Fibroblast of pulmonary artery (primary cell): ENCODE measurements at places on chromosomes 12 and 14.

DNA sequence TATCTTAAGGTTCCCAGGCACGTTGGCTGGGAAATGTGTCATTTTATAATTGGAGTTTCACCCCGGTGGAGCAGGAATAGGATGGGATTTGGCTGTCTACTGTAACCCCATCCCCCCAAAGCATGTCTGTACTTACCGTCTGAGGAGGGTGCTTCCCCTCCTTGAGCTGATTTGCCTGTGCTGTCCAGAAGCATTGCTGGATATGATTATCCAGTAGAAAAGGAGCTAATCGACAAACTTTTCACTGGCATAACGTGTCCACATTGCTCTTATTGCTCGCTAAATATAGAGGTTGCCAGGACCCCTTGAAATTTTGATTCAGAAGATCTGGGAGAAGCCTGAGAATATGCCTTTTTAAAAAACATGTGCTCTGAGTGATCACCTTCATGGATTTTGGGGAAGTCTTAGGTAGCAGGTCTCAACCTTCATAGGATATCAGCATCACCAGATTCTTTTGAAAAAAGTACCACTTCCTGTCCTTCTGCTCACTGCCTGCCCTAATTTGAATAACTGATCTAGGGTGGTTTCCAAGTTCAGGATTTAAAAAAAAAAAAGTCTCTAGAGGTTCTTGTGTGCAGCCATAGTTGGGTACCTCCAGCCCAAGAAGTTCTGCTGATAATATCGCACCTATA lies 80.4 kb upstream of the KCNA1 start:
- DNase-seq = no peak

- DNase-seq = peak; percentile 59
Observed at GRCh38 chr14:32808644-32809043, 130.0 kb upstream of the NPAS3 start.

DNA sequence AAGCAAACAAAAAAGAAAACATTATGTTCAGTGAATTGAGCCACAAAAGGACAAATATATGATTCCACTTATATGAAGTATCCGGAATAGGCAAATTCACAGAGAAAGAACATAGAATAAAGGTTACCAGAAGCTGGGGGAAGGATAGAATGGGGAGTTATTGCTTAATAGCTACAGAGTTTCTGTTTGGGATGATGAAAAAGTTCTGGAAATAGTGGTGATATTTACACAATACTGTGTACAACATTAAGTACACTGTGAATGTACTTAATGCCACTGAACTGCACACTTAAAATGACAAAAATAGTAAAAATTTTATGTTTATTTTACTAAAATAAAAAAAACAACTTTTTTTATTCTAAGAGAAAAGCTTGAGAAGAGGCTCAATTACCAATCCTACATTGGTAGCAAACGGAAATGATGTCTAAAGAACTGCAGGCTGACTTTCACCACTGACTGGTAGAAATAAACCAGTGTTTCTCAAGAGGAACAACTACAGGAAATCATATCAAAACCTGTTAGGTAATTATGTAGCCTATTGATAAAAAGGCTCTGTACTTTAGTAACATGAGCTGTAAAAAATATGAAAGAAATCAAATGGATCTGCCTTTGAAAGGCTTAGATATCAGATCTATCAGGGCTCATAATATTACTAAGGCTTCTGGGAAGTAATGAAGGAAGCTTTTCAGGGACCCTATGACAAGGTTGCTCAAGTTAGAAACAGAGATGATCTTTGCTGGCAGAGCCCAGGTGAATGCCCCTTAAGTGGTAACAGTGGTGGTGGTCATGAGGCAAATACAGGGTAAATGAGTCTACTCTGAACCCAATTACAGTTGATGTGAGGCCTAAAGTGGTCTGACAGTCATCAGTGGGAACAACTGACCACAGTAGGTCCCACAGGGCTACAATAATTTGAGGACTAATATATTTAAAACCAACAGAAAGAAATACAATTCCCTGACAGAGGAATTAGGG lies 41.3 kb downstream of the BAZ1A start:
- DNase-seq = peak; percentile 41

DNA sequence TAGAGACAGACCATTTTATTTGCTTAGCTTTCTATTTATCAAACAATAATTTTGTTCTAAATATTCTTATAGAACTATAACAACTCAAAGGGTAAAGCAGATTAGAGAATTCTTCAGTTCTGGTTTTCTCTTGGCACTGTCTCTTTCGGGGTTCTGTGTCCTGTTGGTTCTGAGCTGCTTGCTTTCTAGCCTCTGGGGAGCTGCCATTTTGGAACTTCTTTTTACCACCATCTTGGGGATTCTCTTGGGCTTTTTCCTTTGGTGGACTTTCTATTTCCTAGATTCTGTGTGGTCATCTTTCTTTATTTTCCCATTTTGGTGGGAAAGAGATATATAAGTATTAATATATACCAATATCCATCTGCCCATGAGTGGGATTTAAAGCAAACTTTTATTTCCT lies 467.7 kb downstream of the PCNX1 start:
- no peak for DNase-seq

GRCh38 chr14:74661726-74662450 lies 49.9 kb upstream of the LTBP2 start:
- DNase-seq = no peak

DNA sequence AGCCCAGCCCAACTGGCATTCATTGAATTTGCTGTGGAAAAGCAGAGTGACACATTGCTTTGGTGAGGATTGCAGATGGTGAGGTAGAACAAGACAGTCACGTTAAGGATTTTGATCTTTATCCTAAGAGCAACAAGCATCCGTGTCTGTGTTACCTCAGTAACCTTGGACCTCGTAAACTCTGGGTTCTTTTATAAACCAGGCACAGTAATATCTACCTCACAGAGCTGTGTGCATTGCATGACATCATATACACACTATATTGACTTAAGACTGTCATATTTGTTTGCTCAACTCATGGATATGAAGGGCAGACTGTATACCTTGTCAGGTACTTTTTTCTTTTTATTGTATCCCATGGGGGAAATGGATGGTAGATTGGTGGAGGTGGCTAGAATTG lies 156.2 kb downstream of the ETV6 start:
- DNase-seq = no peak

- no peak for DNase-seq
Observed at GRCh38 chr12:106035421-106035820, 103.3 kb downstream of the NUAK1 start.

DNA sequence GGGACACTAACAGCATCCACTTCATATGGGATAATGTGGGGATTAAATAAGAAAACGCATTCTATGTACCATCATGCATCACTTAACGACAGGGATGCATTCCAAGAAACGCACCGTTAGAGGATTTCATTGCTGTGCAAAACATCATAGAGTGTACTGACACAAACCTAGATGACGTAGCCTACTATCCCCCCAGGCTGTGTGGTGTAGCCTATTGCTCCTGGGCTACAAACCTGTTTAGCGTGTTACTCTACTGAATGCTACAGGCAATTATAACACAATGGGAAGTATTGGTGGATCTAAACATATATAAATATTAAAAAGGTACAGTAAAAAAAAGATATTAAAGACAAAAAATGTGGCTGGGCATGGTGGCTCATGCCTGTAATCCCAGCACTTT lies 230.6 kb downstream of the KSR2 start:
- no peak for DNase-seq

DNA sequence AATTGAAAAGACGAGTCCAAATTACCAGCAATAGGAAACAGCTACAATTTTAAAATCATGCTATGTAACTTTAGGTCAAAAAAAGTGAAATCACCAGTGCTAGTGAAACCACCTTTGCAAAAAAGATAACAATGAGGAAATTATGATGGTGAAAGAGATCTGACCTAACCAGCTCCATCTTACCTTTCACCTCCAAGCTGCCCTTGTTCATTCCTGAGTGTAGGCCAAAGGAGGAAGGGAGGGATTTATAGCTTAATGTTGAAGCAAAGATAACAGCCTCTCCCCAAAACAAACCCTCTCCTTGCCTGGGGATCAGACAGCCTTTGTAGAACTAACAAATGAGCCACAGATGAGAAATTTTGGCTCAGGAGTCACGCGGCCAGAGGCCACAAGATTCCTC lies 83.2 kb upstream of the EIF5 start:
- no peak for DNase-seq

DNA sequence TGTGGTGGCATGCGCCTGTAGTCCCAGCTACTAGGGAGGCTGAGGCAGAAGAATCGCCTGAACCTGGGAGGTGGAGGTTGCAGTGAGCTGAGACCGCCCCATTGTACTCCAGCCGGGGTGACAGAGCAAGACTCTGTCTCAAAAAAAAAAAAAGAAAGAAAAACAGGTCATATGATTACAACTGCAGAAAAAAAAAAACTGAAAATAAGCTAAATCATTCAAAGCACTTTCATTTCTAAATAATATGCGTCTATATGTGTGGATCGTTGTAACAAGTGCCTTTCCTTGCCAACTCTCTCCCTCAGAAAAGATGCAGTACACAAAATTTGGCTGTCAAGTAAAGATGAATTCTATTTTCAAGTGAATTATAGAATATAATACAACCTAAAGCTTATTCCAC lies 42.4 kb downstream of the ATXN2 start:
- no peak for DNase-seq
